RWPE1 (cell line): ENCODE measurements at places on chromosomes 4 and X.

DNA sequence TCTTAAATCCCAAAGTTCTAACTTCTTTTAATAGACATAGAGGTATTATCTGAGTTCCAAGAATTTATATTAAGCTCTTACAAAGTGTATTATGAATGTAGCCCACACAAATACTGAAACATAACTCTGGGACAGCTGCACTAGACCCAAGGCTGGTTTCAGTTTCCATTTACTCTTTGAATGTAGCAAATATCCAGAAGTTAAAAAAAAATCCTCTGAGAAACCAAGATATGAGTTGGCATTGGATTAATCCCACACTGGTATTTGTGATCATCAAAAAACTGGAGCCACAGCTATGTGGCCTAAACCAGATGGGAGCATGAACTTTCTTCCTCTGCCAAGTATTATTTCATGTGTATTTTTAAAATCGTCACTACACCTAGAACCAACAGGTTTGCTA is 23.6 kb upstream of the SMPX start:
- no peak for DNase-seq

- DNase-seq: no peak
These were observed 776.8 kb downstream of the CCSER1 start for GRCh38 chr4:90904021-90904420.

- DNase-seq: no peak
These were observed 295.9 kb upstream of the NRK start for GRCh38 chrX:105526431-105526830.

DNA sequence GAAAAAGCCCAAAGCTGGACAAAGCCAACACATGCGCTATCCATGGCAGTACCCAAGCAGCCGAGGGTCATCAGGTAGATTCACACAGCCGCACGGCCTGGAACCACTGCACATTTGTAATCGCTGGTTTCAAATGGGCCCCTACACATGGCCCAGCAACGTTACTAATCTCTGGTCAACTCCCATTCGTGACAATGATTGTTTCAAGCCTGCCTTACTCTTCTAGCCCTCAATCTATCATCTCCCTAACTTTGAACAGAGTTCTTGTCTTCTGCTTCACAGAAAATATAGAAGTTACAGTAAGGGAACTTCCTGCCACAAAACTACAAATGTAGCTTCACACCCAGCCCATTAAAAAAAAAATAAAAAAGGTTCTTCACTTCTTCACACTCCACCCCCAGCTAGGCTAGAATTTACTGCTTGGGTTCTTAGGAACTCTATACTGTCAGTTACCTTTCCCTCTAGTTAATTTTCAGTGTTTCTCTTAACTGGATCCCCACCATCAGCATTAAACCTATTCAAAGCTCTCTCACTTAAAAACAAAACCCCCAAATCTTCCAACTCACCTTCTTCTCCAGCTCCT is 24.2 kb downstream of the CASP3 start:
- no peak for DNase-seq

DNA sequence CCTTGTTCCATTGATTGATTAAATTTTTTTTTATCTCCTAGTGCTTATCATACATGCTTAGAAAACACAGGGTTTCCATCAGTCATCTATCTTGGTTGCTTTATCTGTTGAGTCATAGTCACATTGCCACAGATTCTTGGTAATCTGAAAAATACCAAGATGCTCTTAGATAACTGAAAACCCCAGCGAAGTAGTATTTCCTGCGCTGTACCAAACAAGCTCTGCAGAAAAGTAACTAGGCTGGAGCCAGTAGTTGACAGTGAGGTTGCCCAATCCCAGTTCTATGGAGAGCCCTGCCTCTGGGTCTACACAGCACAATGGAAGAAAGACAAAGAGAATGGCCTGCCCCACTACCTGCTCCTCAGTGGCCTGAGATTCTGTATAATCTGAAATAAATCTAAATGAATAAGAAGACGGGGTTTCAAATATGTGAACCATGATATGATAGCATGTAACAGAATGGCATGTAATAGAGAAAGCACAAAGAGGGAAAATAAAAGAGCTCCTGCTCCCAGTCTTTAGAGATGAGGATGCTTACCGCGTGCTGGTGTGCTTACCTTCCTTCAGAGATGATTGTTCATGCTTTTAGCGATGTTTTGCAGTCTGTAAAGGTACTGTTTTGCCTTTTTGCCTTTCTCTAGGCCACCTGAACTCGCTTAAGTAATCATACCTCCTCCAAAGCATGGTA is 55.3 kb upstream of the RAPGEF2 start:
- DNase-seq: no peak

DNA sequence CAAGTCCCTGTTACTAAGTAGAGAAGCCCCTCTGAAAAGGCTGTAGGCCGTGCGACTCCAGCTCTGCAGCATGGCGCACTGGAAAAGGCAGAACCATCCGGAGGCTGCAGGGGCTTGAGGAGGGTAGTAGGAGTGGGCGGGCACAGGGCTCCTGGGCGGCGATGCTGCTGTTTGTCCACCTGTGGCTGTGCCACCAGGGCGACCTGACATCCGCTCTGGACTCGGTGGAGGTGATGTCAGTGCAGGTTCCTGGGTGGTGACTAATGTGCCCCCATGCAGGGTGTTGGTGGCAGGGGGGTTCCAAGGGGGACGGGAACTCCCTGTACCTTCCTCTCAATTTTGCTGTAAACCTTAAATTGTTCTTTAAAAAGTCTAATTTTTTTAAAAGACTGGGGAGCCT is 58.3 kb downstream of the PCGF3 start:
- no peak for DNase-seq

DNA sequence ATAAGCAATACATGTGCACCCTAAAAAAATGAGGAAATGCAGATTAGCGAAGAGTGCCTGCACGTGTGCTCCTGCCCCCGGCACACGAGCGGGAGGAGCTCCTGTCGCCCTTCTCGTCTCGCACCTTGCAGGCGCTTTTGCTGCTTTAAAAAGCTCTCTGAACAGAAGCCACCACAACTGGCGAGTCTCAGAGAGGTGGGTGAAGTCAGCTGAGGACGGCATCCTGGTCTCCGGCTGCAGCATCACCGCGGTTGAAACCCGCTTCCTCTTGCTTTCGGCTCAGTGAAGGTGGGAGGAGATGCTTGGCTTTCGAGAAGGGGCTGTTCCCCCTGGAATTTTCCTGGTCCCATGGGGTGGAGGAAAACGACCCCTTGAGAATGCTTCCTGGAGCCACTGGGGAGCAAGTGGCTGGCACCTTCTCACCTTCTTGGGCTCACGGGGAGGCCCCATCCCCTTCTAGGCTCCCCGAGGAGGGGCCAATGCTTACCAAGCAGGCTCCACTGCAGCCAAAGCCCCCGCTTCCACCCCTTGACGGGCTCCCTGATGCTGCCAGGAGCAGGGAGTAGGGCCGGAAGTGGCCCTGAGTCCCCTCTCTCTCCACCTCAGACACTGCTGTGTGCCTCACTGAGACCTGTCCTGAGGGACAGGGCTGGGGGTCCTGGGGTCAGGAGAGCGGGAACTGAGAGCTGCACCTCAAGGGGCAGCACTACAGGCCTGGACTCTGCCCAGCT is 29.2 kb upstream of the MXD4 start:
- DNase-seq: no peak

GRCh38 chr4:8040607-8041006 is 100.9 kb upstream of the AFAP1 start:
- no peak for DNase-seq

DNA sequence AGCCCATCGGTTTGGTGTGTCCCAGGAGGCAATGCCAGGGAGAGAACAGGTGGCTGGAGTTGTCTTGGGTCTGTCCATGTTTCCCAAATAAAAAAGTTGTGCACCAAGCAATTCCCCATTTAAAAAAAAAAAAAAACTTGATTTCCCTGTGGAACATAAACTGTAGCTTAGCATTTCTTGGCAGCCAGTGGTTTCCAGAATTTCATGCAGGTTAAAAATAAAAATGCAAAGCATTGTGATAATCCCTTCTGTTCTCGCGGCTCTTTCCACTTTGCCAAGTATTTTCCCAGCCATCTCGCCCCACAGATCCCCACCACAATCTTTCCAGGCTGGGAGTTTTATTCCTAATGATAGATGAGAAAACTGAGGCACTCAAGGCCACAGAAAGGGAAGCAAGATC is 51.4 kb upstream of the MSX1 start:
- no peak for DNase-seq

GRCh38 chrX:109782994-109783700 is 50.1 kb upstream of the ACSL4 start:
- DNase-seq: no peak

DNA sequence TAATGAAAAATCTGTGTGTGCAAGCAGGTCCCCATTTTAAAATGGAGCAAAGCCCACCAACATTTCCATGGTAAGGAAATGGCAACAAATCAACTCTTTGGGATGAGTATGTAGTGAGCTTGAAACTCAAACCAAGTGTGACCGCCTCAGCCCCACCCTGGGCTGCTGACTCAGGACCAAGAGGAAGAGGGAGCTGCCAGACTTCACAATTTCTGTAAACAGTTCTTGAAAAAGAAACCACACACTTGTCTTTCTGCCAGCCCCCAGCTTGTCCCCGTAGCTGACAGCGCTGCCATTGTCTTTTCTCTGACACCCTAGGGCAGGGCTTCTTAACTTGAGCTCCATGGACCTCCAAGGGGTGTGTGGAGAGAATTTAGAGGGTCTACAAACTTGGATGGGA is 10.3 kb downstream of the RTL5 start:
- DNase-seq: no peak

GRCh38 chr4:96120206-96120605 is 280.3 kb downstream of the PDHA2 start:
- DNase-seq: no peak

DNA sequence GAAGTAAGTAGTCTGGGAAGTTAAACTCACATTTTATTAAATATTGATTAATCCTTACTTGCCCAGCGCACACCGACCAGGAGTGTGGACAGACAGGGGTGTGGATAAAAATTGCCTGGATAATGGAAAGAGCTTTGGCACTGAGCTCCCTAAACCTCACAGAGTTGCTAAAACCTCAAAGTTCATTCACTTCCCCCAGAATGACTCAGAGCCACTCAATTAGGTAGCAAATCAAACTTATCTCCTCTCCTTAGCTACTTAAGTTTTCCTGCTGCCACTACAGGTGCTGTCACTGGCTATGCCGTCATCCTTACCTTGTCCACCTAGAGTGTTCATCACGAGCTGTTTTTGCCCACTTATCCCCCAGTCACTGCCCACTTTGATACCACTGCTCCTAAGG is 27.0 kb upstream of the MID1IP1 start:
- DNase-seq: no peak

- DNase-seq: no peak
These were observed 35.3 kb upstream of the LGI2 start for GRCh38 chr4:25065932-25066590.

DNA sequence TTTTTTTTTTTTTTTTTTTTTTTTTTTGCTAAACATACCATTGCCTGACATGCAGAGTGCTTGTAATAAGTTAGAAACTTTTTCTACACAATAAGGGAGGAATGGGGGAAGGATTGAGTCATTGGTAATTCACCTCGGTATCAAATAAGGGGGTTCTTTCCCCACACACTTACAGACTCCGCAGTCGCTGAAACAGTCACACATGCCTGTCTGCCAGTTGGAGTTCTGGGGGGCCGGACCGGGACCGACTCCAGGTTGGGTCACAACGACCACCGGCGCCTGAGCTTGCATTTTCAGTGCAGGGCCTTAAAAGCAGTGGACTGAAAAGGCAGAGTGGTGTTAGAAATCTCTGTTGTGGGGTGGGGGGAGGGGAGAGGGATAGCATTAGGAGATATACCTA is 6.9 kb downstream of the PLAC8 start:
- DNase-seq: no peak

DNA sequence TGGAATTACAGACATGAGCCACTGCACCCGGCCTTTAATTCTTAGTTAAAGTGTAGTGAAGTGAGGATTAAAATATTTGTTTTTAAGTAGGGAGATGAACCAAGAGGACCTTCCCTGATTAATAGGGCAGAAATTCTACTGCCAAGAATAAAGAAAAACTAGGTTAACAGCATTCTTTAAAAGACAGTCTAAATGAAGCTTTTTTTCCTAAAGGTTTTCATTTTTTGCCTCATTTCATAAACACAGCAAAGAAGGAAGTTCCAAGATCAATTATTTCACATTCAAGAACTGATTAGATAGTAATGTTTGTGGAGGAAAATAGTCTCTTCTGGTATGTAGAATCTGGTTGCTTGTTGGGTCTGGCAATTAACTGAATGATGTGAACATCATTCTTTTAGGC is 112.1 kb upstream of the ARSJ start:
- DNase-seq: no peak

DNA sequence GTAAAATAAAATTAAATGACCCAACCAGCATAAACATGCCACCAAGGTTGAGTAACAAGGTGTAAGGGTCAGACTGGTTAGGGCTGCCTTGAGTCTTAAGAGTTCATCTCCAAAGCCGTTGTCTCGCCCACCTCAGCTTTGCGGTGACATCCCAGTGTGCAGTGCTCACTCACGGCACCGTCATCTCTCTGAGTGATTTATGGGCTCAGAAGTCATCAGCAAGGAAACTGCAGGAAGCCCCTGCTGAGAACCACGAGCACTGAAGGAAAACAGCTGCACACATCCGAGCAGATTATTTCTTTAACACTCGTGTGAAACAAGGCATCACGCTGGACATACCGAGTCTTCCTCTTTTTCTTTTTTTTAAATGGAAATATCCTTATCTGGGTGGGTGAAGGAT is 411.1 kb downstream of the TRIML1 start:
- DNase-seq: no peak

- no peak for DNase-seq
These were observed 2.1 kb downstream of the HELT start for GRCh38 chr4:185020293-185020808.

GRCh38 chr4:100839712-100840111 is 321.9 kb upstream of the EMCN start:
- DNase-seq: no peak

DNA sequence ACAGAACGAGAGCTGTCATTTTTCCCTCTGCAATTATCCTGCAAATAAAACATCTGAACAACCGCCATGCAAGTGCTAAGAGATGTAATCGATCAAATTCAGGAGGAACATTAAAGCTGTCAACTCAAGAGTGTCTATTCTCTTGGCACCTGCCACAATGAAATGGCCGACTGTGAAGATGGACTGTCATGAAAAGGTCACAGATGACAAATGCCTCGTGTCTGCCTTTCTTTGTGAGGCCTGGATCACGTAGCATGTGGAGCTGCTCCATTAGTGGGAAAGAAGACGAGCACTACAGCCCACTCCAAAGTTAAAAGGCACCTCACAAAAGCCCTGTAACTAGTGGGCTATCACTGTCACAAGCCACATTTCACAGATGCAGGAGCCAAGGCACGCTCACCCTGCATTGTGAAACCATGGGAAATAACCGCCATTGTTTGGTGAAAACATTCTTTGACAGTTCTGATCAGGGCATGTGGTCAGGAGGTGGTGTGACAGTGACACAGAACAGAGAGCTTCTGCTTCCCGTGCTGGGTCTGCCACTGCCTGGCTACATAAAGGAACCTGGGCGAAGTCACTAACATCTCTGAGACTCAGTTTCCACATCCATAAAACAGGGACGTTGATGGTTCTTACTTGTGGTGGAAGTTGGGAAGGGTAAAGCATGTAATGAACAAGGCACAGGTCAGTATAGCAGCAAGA is 98.9 kb downstream of the EVC2 start:
- no peak for DNase-seq

- no peak for DNase-seq
These were observed 497 bp downstream of the HPGD start for GRCh38 chr4:174521800-174522182.

- DNase-seq: no peak
These were observed 152.0 kb upstream of the USP9X start for GRCh38 chrX:40933132-40933705.
